Stimulated activated CD4-positive, alpha-beta T cell treated with anti-CD3 and anti-CD28 coated beads, TNF-alpha, amount 100 ng/mL, for 1 hour (primary cell): ENCODE measurements at places on chromosomes 12 and 14.

DNA sequence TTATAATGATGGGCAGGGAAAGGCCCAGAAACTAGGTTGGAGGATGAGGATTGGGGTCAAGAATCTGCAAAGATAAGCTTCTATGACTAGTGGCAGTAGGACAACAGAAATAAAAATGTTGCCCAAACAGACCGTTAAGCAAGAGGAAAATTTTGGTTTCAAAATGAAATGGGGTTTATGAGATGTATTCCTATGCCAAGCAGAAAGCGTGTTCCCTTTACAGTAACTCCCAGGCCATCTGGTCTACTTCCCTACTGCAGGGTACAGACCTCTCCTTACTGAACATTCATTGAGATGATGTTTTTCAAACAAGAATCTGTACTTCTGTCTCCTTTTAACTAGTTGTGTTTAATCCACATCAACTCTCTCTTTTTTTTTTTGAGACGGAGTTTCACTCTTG is 20.4 kb upstream of the TMEM229B start:
- no peak for DNase-seq

- no peak for DNase-seq
These were observed 103.5 kb upstream of the BCAT1 start for GRCh38 chr12:25052196-25052913.

DNA sequence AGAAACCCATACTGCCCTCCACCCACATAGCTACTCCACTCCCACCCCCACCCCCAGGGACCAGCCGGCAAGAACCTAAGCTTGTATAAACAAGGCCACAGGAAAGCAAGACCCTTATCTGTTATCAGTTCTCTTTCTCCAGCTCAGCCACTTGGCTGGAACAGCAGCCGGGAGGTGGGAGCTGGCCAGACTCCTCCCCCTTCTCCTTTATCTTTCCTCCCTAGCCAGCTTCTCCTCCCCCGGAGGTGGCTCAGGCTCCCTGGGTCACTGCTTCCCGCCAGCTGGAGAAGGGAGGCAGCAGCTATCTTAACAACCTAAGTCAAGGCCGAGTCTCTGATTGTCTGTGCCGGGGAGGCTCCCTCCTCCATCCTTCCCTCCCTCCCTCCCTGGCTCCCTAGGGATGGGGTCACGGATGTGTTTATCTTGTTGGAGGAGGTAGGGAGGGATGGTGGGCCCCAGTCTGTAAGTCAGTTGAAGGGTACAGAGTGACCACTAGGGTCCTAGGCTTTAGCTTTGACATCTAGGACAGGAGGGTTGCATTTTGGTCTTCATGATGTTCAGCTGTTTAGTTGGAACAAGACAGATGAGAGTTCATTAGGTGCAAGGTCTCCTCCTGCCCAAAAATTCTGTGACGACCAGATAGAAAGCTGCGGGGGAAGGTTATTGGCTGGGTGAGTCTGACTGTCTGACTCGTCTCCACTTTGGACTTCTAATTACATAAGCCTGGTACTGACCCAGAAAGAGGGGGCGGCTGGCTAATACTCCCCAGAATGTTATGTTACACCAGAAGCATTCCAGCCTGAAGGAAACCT is 29.7 kb downstream of the ZFP36L1 start:
- DNase-seq = no peak

- DNase-seq = no peak
These were observed 92.1 kb upstream of the OTX2 start for GRCh38 chr14:56902385-56902784.

- no peak for DNase-seq
These were observed 38.3 kb upstream of the PRB2 start for GRCh38 chr12:11433664-11434063.

DNA sequence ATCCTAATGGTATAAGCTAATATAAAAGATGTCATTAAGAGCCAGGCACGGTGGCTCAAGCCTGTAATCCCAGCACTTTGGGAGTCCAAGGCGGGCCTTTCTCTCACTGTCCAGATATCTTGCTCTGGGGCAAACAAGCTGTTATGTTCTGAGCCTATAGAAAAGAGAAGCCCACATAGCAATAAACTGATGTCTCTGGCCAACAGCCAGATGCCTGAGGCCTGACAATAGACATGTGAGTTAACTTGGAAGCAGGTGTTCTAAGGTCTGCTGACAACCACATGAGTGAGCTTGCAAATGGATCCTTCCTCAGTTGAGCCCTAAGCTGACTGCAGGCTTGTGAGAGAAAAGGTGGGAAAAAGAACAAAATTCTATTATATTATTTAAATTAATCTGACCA is 25.0 kb downstream of the YAF2 start:
- DNase-seq = no peak

DNA sequence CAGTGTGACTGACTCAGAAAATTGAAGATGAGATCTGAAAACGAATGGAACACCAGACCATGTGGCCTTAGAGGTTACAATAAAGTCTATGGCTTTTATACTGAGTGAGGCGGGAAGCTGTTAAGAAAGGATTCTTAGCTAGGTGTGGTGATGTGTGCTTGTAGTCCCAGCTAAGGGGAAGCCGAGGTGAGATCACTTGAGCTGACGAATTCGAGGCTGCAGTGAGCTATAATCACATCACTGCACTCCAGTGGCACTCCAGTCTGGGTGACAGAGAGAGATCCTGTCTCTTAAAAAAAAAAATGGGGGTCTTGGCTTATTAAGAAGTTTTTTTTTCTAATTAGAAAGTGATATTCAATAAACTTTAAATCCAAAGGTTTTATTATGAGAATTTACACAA is 678.6 kb downstream of the TMTC2 start:
- DNase-seq = no peak

DNA sequence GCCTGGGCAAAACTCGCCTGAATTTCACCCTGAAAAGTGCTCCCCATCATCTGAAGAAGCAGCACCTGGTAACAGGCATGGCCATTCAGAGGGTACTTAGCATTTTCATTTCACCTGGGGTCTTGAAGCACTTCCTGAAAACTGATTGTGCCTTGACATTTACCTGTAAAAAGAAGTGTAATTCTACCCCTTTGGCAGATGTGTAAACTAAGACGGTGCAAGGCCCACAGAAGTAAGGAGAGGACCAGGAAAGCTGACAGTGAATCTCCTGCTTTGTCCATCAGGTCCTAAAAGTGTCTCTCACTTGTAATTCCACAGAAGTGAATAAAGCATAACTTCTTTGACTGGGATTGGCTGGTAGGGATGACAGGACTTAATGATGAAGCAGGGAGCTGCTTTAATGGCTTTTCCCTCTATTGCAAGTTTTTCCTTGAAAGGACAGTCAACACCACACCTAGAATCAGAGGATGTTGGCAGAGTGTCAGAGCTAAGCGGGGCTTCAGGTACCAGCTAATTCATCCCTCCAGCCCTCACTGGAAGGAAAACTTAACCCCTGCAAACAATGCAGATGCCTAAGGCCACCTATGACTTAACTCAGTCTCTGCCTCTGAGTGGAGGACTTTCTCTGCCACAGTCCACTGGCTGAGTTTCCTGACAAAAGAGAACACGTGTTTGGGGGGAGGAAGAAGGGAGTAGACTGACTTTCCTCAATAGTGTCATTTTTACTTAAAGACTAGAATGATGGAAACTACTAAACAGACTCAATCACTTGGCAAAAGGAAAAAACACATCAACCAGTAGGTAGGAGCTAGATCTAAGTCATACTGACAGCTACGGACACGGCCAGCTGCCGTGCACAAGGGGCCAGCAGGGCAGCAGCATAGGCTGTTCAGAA is 74.7 kb downstream of the NUAK1 start:
- no peak for DNase-seq

DNA sequence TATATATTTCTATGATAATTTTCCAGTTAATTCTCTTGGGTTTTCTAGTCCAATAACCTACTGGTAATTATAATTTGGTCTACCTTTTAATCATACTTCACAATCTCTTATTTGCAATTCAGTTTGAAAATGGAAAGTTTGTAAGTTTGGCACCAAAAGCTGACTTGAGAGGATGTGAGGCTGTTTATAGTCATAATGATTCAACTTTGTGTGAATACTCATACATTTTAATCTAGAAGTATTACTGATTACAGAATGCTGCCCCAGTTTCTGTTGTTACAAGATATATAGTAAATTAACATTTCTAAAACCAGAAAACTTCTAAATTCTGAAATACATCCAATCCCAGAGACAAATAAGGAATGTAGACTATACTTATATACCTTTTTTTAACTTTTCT is 158.2 kb downstream of the SLC38A4 start:
- no peak for DNase-seq

DNA sequence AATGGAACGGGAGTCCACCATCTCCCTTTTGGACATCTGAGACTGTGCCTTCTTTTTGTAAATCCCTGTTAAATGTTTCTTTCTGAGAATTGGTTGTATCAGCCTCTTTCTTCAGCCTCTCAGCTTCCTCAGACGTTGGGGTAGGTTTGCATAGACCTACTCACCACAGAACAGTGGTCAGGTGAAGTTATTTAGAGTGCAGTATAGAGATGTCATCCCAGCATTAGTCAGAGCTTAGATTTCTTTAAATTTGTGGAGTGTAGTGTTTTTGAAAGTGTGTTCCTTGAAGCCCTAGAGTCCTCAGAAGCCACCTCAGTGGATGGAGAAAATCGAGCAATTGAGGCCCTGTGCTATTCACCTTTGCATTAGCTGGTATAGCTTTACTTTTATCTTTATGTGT is 8.9 kb upstream of the EEA1 start:
- DNase-seq = no peak

DNA sequence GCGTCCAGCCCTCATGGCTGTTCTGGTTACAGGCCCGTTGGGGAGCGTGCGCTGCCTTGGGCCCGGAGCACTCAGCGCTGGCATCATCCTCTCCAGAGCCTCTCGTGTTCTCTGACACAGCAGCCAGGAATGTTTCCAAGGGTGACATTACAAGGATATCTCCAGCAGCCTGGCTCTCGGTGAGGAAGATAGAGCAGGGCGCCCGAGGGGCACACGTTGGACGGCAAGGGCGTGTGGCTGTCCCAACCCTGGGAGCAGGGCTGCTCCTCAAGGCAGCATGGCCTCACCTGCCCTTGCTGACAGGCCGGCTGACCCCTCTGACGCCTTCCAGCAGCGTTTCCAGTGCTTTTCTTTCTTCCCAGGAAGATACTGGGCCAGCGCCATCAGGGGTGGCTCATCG is 14.4 kb downstream of the LRCOL1 start:
- no peak for DNase-seq

DNA sequence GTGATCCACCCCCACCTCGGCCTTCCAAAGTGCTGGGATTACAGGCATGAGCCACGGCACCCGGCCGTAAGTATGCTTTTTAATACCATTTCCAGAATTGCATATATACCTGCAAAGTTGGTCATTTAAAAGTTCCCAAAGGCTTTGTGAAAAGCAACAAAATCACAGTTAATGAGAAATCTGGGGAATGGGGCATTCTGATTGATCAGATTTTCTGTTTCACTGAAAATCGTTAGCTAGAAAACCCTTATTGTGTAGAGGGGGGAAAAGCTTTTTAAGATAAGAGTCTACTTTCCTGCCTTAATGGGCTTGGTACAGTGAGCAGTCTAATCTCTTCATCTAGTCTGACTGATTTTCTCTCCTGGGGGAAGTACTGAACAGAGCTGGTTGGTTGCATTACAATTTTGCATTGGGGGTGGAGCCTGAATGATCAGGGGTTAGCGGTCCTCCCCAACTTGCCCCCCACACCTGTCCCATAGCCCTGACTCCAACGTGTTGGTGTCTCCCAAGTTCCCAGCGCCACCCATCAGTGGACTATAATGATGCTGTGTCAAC is 23.8 kb downstream of the IL31 start:
- no peak for DNase-seq

DNA sequence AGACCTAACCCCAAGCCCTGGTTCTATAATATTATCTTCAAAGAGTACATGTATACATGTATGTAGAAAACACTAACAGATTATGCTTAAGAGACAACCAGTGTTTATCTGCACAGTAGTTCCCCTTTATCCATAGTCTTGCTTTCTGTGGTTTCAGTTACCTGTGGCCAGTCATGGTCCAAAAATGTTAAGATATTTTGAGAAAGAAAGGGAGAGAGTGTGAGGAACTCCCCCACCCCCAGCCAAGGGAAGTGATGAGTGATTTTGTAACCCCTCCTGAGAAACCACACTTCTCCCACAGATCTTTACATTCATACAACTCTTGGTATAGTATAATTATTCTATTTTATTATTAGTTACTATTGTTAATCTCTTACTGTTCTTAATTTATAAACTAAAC is 77.3 kb upstream of the CNTN1 start:
- DNase-seq = no peak

DNA sequence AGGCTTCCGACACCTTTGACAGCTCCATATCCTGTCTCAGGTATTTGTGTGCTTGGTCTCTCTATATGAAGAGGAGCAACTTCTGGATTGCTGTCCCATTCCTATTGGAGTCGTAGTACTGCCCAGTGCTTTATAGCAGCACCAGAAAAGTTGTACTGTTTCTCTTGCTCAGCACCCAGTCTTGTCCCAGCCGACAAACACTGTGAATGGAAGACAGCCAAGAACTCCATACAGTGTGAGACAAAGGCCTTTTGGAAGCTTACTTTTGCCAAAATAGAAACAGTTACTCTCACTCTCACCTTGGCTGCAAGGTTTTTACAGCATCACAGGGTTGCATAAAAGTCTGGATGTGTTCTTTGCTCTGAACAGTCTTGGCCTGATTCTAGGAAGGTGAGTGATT is 105.3 kb downstream of the TGFB3 start:
- DNase-seq = no peak

DNA sequence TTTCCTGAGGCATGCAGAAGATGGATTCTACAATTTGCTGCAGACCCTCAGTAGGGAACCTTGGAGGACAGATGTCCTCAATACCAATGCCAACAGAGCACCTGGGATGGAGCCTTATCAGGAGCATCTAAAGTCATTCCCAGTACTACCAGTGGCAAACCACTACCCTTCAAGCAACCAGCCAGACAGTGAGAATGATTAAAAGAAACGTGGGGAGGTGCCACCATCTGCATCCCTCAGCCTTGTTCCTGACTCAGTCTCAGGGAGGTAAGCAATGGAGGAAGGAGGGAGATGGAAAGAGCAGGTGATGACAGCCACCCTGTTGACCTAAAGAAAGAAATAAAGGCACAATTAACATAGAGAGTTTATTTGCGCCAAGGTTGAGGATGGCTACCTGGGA is 175.2 kb upstream of the GRIN2B start:
- DNase-seq = no peak

GRCh38 chr12:98821232-98821631 is 176.1 kb downstream of the APAF1 start:
- DNase-seq = no peak

DNA sequence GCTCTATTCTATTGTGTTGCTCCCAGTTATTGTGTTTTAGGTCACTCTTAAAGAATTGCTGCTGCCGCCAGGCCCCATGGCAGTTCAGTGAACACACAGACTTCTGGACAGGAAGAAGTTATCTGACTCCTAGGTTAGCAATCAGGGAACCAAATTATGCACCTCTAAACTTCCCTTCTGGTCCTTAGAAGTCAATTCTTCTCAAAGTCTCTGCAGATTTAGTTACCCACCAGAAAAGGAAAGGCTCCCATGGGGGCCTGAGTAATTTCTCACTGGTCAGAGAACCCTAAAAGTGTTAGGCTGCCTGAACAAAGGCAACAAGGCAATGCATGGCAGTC is 10.0 kb downstream of the EMP1 start:
- no peak for DNase-seq

GRCh38 chr12:122855928-122856831 is 20.9 kb downstream of the HIP1R start:
- DNase-seq = no peak

- peak; percentile 22 for DNase-seq
These were observed 925 bp downstream of the DICER1 start for GRCh38 chr14:95156161-95157047.

- DNase-seq = no peak
These were observed 30.6 kb upstream of the LMO3 start for GRCh38 chr12:16636435-16637055.
